Activated T-helper 1 cell treated with anti-CD3 and anti-CD28 coated beads, Interleukin-12 subunit alpha, Interleukin-12 subunit beta, Interleukin-2, Interleukin-4 antibody, amounts not matched to agents 30 ng/mL and 10 ng/mL and 1 ng/mL, durations not matched to agents 14 hours and 24 hours and 36 hours (primary cell): ENCODE measurements at places on chromosomes 6 and 20. TPM values are rescaled to one million over a fixed set of nuclear protein-coding genes. Genes with fewer than 3 reads are reported as not detected.

DNA sequence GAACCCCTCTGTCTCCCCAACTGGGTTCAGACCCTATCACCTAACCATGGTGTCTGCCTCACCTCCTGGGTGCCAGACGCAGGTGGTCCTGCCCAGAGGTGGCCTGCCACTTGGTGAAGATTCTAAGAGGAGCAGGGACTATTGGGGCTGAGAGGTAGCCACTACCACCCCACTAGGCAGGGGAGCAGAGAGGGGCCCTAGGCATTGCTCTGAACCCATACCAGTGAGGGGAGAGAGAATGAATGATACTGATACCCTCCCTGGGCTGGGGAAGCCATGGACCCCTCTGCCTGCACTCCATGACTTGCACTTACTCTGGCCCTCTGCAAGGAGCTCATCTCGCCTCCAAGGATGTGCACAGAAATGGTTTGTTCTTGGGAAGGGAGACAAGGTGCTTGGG lies 31.7 kb upstream of the SPDEF start:
- peaks cover 5% of the 10 kb centered on the region for H3K36me3 ChIP-seq
- H3K27ac ChIP-seq, result no peak overlapping the region
- H3K4me1 ChIP-seq, result peaks cover 19% of the 10 kb centered on the region
- no peak for DNase-seq
- no peak overlapping the region for H3K4me3 ChIP-seq

GRCh38 chr6:44386929-44387345 lies 569 bp upstream of the CDC5L start:
- peaks cover 40% of the 10 kb centered on the region for H3K4me1 ChIP-seq
- H3K27me3 ChIP-seq, result peaks cover 4% of the 10 kb centered on the region
- peak overlapping the region; percentile 99 for H3K27ac ChIP-seq

DNA sequence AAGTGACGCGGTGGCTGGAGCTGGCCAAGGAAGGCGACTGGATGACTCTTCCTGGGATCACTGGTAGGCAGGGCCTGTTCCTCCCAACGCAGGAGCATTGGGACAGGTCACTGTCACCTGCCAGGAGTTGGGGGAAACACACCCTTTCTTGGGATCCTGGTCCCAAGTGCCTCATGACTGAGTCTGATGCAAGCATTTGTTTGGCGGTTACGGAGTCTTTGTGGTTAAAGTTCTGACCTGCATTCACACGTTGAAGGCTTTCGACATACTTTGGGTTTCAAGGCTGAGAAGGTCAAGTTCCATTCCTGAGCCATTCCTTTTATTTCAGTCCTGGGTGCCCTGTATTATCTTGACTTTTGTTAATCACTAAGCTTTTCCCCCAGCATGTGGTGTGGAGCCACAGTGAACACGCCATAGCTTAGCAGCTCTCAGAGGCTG lies 6.0 kb downstream of the PNLDC1 start:
- DNase-seq, result no peak
- H3K27me3 ChIP-seq, result no peaks in the 10 kb centered on the region
- no peak overlapping the region for H3K27ac ChIP-seq
- H3K4me1 ChIP-seq, result no peaks in the 10 kb centered on the region
- H3K36me3 ChIP-seq, result peaks cover 2% of the 10 kb centered on the region
- H3K4me3 ChIP-seq, result no peak overlapping the region

DNA sequence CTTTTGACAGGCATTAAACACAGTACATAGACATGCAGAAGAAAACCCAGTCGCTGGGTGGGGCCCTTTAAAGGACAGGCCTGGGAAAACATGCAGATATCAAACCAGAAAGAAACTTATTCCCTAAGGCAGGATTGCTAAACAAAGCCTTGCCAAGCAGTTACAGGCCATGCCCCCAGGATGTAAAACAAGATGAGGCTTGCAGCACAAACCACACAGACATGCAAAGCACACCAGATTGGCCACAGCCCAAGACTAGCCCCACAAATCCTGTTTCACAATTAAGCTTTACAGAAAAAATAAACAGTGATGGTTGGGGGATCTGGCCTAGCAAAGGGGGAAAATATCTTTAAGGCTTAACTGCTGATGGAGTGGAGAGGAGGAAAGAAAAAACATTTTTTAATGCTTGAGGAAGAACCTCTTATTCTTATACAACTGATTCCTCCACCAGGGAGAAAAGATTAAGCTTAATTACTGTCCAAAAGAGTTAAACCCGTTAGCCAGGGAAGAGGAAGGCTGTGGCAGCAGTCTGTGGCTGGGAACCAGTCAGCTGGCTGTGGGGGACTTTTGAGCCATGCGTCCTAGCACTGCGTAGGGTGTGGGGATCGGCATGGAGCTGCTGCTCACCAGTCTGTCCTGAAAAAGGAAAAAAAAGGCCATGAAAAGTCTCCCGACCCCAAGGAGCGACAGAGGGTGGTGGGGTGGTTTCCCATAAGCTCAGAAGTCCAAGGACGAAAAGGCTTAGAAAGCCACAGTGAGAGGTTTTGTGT lies 28.4 kb downstream of the COL19A1 start:
- H3K4me3 ChIP-seq, result no peak overlapping the region
- no peaks in the 10 kb centered on the region for H3K4me1 ChIP-seq
- no peak overlapping the region for H3K27ac ChIP-seq
- no peaks in the 10 kb centered on the region for H3K36me3 ChIP-seq
- no peaks in the 10 kb centered on the region for H3K27me3 ChIP-seq

DNA sequence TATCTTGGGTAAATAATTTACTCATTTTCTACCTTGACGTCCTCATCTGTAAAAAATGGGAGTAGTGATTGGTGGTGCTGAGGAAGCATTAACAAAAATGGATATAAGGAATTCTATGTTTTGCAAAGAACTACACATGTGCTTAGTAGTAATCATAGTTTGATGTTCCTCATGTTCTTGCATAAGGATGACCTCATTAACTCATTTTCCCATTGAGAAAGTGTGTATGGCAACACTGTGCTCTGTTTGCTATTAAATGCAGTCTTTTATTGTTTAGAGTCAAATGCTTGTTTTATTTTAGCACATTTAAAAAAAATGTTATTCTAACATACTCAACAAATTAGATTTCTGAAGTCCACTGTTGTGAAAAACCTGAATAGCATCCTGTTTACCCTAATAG lies 211.2 kb upstream of the RSPO3 start:
- H3K36me3 ChIP-seq, result no peaks in the 10 kb centered on the region
- H3K4me1 ChIP-seq, result no peaks in the 10 kb centered on the region
- DNase-seq, result no peak

TSBP1 gene
- not detected in 2 replicates for total RNA-seq

GRCh38 chr6:11974089-11974488 lies 38.0 kb upstream of the HIVEP1 start:
- peaks cover 29% of the 10 kb centered on the region for H3K4me1 ChIP-seq
- no peak overlapping the region for H3K27ac ChIP-seq
- DNase-seq, result no peak

TP53TG5 gene
- 0.07 and 0.08 TPM in 2 replicates for total RNA-seq

DNA sequence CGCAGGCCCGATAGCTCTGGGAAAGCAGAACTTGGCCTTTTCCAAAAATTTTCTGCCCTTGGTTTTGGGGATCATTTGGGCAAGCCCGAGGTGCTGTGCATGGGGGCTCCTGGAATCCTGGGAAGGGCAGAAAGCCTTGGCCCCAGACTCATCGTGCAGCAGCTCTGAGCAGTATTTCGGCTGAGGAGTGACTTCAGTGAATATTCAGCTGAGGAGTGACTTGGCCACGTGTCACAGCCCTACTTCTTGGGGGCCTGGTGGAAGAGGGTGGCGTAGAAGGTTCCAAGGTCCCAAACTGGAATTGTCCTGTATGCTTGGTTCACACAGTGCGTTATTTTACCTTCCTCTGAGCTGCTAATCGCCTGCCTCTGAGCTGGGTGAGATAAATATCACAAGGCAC lies 1.1 kb upstream of the BMP2 start:
- no peak overlapping the region for H3K27ac ChIP-seq
- H3K36me3 ChIP-seq, result no peaks in the 10 kb centered on the region
- DNase-seq, result no peak
- peaks cover 42% of the 10 kb centered on the region for H3K27me3 ChIP-seq

DNA sequence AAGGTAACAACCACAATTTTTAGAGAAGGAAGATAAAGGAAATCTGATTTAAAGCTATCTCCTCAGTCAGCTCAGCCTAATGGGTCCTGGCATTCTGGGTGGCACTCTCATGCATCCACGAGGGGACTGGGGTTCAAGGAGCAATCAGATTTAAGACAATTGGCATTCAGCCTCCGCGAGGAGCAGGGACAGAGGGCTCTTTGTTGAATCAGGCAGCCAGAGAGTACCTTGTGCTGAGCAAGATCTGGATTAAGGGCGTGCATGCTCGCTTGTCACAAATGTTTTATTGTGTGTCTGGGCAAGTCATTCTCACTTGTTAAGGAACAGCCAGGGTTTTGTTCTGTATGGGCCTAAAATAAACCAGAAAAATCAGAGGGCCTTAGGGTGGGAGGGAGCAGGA lies 475.3 kb upstream of the NRSN1 start:
- DNase-seq, result no peak
- H3K4me3 ChIP-seq, result no peak overlapping the region
- no peaks in the 10 kb centered on the region for H3K27me3 ChIP-seq
- no peaks in the 10 kb centered on the region for H3K4me1 ChIP-seq

GGTLC1 gene
- not detected in 2 replicates for total RNA-seq

GRCh38 chr6:82989736-82990290 lies 75.8 kb downstream of the UBE3D start:
- no peak overlapping the region for H3K27ac ChIP-seq
- no peaks in the 10 kb centered on the region for H3K36me3 ChIP-seq
- no peaks in the 10 kb centered on the region for H3K27me3 ChIP-seq
- no peaks in the 10 kb centered on the region for H3K4me1 ChIP-seq
- DNase-seq, result no peak
- no peak overlapping the region for H3K4me3 ChIP-seq
